ENCODE measurements at places on chromosomes 6 and 20.

GRCh38 chr6:35497571-35498421, 917 bp upstream of the TEAD3 start:
- no peak for DNase-seq

- no peak for DNase-seq
These were observed 6.1 kb upstream of the ALDH8A1 start for GRCh38 chr6:134956032-134956431.

DNA sequence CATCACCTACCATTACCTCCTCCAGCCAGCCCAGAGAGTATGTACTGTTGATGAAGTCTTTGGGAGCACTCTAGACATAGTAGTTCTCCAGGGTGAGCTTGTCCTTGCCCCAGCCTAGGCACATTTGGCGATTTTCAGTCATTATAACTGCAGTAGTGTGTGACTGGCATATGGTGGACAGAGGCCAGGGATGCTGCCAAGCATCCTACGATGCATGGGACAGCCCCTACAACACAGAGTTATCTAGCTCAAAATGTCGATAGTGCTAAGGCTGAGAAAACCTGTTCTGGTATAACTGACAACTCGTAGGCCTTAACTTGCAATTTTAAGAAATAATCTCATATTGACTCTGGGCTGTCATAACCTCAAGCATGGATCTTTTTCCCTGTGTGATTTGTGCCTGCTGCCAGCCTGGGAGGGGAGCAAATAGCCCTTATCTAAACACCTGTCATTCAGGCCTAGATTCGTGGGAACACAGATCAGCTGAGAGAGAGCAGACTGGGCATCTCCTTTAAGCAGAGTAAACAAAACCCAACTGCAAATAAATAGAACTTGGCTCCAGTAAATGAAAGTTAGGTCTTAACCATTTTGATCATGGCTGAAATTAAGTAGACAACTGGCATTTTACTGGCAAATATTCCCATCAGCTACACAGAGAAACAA, 102.6 kb downstream of the SPTLC3 start:
- DNase-seq = no peak

DNA sequence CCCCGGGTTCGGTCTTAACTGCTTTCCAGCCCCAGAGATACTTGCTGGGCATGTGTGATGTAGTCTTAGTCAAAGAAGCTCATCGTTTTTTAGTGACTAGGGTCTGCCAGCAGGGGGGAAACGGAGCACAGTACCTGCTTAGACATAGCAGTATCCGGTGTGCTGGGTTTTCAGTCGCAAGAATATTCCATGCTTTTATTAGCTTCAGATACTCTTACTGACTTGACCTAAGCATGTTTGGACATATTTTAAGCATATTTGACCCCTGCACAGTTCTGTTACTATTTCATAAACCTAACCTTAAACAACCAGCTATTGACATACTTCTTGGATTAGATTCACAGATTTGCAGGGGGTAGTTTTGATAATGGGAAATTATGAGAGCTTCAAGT, 3.0 kb downstream of the E2F3 start:
- no peak for DNase-seq

All from activated gamma-delta T cell (primary cell).